ENCODE measurements at places on chromosomes 4 and X.
A peak's percentile ranks its signal among the peaks of the same experiment; 100 is the strongest.

GRCh38 chr4:186743261-186743660 lies 19.6 kb upstream of the FAT1 start:
- no peak for DNase-seq

DNA sequence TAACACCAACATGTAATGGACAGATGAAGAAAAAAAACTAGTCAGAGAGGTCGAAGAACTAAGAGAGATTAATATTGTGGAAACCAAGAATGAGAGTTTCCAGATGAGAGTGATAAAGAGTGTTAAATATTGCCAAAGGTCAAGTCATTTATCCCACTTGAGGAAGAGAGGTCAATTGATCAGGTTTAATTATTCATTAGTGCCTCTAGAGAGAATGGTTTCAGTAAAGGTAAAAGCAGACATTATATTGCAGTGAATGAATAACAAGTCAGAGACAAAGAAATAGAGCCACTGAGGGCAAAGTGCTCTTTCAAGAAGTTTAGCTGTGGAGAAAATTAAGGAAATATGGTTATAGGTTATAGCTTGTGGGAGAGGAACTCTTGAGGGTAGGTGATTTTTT lies 263.1 kb downstream of the GUCY2F start:
- no peak for DNase-seq

- no peak for DNase-seq
Observed at GRCh38 chr4:41701983-41702382, 46.5 kb downstream of the PHOX2B start.

DNA sequence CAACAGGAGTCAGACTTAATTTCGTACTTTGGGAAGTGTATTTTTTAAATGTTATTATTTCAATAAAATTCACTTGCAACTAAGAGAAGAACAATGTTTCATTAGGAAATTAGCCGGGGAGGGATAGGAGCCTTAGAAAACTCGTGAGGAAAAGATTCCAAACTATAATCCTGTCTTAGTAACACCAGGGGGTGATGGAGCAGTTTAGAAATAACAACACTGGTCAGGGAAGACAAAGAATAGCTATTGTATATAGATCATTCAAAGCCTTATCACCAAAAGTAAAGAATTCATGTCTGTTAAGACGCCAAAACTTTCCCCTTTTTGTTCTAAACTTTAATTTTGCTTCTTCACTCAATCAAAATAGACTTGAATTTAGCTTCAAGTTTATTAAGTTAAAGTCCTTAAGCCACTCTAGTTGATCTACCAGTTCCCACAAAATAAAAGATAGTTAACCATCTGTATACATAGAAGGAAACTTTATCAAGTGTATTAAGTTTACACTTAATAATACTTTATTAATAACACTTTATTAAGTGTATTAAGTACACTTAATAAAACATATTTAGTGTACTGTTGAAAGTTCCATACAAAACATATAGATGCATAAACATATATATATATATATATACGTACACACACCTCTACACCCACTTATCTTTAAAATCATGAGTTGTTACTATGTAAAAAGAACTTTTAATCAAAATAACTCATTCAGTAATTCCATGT lies 60.5 kb downstream of the ARAP2 start:
- no peak for DNase-seq

GRCh38 chrX:107659286-107659685 lies 31.0 kb downstream of the PRPS1 start:
- no peak for DNase-seq

DNA sequence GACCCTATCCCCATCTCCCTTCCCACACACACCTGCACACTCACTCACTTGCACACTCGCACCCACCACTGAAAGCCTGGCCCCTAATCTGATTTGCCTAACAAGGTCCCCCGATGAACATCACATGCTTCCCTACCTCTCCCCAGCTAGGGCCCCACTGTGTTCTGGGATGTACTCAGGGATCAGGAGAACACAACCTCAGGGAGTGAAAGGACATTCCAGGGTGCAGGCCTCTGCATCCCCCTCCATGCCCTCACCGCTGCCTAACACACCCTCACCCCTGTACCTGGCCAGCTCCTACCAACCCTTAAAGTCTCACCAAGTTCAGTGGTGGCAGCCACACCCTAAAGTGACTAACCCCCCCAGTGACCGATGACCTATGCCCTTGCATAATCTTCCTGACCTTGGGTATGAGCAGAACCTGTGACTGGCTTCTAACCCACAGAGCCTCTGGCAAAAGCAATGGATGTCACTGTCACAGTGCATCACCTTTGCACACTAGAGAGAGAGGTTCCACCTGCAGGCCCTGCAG lies 2.4 kb upstream of the AFAP1 start:
- DNase-seq: no peak

- DNase-seq: no peak
Observed at GRCh38 chr4:52576961-52577623, 82.0 kb downstream of the USP46 start.

GRCh38 chr4:114694770-114695169 lies 96.2 kb downstream of the UGT8 start:
- no peak for DNase-seq

GRCh38 chr4:153538487-153539357 lies 72.6 kb downstream of the TMEM131L start:
- no peak for DNase-seq

GRCh38 chr4:177308125-177308524 lies 1.5 kb upstream of the NEIL3 start:
- DNase-seq: no peak

GRCh38 chrX:106611317-106611678 lies 480 bp upstream of the RADX start:
- DNase-seq: no peak

- no peak for DNase-seq
Observed at GRCh38 chr4:74173321-74173720, 15.4 kb downstream of the MTHFD2L start.

- DNase-seq: no peak
Observed at GRCh38 chr4:41098093-41099048, 116.0 kb downstream of the APBB2 start.

GRCh38 chrX:44332437-44332836 lies 11.0 kb downstream of the EFHC2 start:
- DNase-seq: no peak

DNA sequence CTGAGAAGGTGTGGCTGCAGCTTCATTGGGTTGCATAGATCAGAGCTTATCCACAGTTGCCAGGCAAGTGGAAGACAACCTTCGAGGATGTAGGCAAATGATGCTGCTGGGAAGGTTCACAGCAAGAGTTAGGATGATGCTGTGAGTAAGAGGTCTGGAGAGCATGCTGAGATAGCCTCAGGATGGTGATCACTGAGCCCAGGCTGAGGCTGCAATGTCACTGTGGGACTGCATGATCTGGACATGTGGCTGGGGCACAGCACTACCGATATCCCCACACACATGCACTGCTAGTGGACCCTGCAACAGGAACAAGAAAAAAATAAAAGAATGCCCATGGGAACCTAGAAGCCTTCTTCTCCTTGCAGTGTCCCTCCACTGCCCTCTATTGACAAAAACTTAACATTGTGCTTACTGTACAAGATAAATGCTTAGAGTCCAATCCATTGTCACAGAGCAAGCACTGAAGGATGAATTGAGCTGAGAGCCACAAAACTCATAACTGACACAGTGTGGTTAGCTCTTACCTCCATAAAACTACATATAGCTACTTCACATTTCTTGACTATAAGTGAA lies 105.6 kb downstream of the CNKSR2 start:
- peak; percentile 1 for DNase-seq

GRCh38 chr4:177131736-177132135 lies 177.9 kb upstream of the NEIL3 start:
- DNase-seq: no peak

DNA sequence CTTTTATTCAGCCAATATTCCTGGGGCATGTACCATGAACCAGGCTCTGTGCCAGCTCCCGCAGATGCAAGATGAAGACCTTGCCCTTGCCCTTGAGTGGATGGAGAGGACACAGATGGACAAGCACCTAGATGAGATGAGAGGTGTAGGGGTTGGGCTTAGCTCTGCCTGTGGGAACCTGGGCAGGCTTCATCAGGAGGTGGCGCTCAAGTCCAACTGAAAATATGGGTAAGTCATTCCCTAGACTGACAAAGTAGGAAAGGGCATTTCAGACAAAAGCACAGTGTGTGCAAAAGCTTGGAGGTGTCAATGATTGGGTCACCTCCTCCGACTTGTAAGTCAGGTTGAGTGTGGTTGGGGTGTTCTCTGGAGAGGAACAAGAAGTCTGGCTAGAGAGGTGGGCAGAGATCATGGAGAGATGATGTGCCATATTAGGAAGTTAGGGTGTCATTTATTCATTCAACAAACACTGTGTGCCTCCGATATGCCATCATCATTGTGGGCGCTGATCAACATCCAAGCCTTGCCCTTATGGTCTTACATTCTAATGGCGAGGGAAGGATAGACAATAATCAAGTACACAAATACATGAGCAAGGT lies 64.6 kb downstream of the ANAPC4 start:
- peak; percentile 61 for DNase-seq
